ENCODE measurements at places on chromosomes 13 and 19.

DNA sequence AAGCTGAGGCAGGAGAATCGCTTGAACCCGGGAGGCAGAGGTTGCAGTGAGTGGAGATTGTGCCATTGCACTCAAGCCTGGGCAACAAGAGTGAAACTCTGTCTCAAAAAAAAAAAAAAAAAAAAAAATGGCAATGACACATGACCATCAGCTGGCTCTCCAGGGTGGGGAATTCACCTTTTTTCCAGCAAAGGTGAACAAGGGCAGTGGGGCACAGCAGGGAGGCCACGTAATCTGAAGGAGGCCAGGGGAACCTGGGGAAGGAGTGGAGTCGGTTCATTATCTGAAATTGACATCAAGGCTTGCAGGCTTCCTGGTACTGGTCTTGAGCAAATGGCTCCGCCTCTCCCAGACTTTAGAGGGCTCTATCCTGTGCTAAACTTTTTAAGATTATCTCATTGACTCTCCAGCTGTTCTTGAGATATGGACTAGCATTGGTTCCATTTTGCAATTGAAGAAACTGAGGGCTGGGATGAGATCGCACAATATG is 28.1 kb downstream of the KEAP1 start:
- no peak for DNase-seq

- DNase-seq: no peak
These were observed 12.2 kb downstream of the GJA3 start for GRCh38 chr13:20148501-20149183.

DNA sequence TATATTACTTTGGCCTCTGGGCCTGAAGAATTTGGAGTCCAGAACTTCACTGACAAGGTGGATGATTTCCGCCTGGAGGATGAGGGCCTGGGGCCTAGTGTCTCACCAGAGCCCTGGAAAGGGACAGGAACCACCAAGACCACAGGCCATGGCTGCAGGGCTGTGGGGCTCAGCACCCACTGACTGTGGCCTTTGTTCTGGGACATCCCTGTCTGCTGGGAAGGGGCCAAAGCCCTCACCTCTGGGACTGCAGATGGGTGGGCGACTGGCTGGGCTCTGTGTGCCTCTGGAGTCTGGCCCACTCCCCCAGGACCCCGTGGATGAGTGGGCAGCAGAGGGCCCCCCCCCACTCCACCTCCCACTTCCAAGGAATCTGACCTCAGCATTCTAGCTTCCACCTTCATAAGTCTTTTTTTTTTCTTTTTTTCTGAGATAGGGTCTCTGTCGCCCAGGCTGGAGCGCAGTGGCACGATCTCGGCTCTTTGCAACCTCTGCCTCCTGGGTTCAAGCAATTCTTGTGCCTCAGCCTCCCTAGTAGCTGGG is 20.3 kb downstream of the CHST8 start:
- no peak for DNase-seq

DNA sequence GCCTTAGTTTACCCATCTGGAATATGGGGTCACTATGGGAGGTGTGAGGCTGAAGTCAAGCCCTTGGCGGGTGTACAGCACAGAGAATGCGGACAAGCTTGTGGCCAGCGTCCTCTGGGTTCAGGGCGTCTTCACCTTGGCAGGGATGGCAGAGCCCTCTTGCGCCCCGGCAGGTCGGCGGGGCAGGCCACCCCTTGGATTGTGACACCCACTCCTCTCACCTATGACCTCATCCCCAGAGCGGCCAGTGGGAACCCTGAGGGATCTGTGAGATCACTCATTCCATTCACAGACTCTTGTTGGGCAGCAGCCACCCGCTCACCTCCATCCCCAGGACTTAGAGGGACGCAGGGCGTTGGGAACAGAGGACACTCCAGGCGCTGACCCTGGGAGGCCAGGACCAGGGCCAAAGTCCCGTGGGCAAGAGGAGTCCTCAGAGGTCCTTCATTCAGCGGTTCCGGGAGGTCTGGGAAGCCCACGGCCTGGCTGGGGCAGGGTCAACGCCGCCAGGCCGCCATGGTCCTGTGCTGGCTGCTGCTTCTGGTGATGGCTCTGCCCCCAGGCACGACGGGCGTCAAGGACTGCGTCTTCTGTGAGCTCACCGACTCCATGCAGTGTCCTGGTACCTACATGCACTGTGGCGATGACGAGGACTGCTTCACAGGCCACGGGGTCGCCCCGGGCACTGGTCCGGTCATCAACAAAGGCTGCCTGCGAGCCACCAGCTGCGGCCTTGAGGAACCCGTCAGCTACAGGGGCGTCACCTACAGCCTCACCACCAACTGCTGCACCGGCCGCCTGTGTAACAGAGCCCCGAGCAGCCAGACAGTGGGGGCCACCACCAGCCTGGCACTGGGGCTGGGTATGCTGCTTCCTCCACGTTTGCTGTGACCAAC is at the start of gene SPACA4:
SPACA4 (plus strand) TSS at position 280 of the 896 bp plus-strand sequence; CDS start at position 517, 237 bp downstream.
- DNase-seq: no peak

DNA sequence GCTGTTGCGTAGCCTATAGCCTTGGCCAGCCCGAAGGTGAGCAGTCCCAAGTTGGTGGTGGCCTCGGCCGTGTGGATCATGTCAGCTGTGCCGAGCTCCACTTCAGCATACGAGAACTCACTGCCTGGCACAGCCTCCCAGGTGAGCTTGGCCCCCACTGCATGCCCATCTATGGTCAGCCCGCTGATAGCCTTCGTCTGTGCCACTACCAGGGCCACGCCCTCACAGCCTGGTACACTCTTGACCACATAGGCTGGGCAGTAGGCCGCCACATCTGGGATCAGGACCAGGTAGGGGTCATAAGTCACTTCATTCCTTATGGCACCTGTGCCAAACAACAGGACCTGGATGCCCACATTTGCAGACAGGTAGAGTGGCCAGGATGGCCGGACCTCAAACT is 7.4 kb downstream of the FCGBP start:
- no peak for DNase-seq
